ENCODE measurements at places on chromosomes 1 and 21. TPM values are rescaled to one million over a fixed set of nuclear protein-coding genes. Genes with fewer than 3 reads are reported as not detected.

Gene WLS
- 92.3 TPM for polyA plus RNA-seq

Gene NTNG1
- 7.7 TPM for polyA plus RNA-seq

Gene CD52
- 13.2 TPM for polyA plus RNA-seq

Gene PLA2G2D
- not detected for polyA plus RNA-seq

Gene LPAR3
- polyA plus RNA-seq, result not detected

Gene TMPRSS15
- 0.09 TPM for polyA plus RNA-seq

Gene CCDC24
- 35.6 TPM for polyA plus RNA-seq

Gene PTGS2
- 1.5 TPM for polyA plus RNA-seq

Gene MDM4
- polyA plus RNA-seq, result 6.3 TPM

Gene OR2T35
- polyA plus RNA-seq, result not detected

Gene SPRR2G
- not detected for polyA plus RNA-seq

Gene ARHGAP29
- polyA plus RNA-seq, result 15.9 TPM

DNA sequence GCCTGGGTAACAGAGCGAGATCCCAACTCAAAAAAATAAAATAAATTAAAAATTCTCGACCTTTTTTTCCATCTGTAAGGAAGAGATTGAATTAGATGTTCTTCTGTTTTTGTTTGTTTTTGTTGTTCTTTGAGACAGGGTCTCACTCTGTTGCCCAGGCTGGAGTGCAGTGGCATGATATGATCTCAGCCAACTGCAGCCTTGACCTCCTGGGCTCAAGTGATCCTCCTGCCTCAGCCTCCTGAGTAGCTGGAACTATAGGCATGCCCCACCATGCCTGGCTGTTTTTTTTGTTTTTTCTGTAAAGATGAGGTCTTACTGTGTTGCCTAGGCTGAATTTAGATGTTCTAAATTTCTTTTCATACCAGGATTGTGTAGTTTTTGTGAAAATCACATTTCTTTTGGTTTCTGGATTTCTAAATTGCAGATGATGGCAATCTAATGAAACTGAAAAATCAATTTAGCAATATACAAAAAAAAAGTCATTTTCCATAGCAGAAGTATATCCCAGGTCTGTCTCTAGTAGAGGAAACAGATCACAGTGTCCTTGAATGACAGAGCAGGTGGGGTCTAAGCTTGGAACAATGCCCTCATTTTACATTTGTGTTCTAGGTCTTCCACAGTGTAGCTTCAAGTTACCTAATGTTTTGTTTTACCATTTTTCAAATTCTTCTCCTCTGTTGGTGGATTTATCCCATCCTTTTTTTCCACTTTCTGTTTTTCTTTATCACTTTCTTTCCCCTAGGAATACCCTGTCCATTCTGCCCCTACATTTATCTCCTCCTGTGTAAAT is 20.3 kb downstream of the ZYG11A start:
- H3K27ac ChIP-seq, result no peak overlapping the region
- no peak for DNase-seq
- no peaks in the 10 kb centered on the region for H3K27me3 ChIP-seq
- no peaks in the 10 kb centered on the region for H3K4me1 ChIP-seq
- no peaks in the 10 kb centered on the region for H3K36me3 ChIP-seq
- H3K4me3 ChIP-seq, result no peak overlapping the region

DNA sequence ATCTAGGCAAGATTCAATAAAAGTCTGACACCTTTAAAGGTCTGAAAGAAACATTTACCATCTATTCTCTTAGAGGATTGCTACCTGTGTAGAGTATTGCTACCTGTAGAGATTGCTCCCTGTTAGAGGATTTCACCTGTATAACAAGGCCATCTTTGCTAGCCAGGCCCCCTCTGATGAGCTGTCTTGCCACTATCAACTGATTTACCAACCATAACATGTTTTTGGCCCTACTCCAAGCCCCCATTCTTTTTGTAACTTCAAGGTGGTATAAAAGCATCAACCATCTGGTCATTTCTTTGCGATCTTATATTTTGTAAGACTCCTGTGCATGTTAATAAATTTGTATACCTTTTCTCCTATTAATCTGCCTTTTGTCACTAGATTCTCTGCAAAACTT is 424.7 kb upstream of the CAMK1G start:
- DNase-seq, result no peak
- H3K4me1 ChIP-seq, result no peaks in the 10 kb centered on the region
- H3K27ac ChIP-seq, result no peak overlapping the region

DNA sequence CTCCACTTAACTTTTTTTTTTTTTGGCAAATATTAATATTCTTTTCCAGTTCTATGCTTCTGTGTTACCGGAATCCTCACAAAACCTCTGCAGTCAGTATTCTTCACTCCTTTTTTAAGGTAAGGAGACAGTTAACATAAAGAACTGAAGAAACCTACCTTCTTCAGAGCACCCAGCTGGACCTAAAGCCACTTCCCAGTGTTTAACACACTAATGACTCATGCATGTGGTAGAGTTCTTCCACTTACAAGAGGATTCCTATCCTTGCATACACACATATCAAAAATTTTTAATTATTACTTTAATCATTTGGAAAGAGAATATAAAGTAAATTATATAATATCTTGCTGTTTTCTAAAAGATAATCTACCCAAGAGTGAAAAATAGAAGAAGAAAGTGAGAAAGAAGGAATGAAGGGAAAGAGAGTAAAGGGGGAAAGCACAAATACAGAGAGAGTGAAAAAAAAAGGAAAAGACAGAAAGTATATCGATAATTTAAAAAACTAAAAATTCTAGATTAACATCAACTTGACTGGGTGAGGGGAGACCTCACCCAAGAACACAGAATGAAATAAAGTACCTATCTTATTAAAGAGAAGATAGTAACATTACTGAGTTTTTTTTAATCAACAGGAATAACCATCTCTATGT is 54.9 kb downstream of the ENAH start:
- no peaks in the 10 kb centered on the region for H3K27me3 ChIP-seq

DNA sequence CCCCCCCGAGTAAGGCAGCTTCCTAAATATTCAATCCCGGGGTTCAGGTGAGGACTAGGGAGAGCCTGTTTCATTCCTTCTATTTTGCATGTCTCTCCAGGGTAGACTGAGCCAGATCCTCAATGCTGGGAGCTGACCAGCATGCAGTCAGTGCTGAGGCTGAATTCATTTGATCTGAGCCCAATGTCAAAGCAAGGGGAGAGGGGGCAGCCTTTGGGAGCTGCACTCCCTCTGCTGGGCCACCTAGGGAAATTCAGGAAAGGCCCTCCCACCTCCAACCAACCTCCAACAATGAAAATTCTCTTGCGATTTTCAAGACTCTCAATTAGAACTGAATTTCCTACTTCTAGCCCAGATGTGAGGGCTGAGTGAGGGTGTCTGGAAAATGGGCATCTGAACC is 371.2 kb downstream of the NPHP4 start:
- no peaks in the 10 kb centered on the region for H3K4me1 ChIP-seq
- no peaks in the 10 kb centered on the region for H3K36me3 ChIP-seq
- H3K27ac ChIP-seq, result no peak overlapping the region
- no peak overlapping the region for H3K4me3 ChIP-seq
- DNase-seq, result peak; percentile 82

DNA sequence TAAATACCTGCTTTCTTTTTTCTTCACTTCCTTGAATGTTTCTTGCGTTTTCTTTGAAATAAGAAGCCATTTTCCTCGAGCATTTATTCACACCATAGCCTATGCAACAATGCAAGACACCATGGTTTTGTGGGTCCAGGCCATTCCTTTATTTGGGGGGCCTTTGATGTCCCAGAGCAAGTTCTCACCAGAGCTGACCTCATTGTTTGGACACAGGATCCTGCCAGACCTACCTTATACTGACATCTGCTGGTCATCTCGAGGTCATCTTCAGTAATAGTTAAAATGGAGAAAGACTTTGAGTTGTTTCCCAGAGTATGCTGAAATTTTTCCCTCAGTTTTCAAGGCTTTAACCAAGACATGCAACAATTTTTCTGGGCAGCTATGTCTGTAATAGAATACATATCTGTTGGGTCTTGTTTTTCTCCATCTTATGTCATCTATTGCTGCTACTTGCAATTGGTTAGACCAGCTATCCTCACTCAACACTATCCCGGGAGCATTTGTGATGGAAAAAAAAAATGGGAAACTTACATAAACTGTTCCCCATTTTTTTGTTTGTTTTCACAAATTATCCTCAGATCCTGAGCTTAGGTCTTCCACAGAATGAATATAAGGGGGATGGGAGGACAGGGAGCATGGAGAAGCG is 34.0 kb upstream of the BACE2 start:
- H3K27ac ChIP-seq, result no peak overlapping the region
- DNase-seq, result no peak
- no peak overlapping the region for H3K4me3 ChIP-seq
- H3K36me3 ChIP-seq, result no peaks in the 10 kb centered on the region
- H3K4me1 ChIP-seq, result no peaks in the 10 kb centered on the region

DNA sequence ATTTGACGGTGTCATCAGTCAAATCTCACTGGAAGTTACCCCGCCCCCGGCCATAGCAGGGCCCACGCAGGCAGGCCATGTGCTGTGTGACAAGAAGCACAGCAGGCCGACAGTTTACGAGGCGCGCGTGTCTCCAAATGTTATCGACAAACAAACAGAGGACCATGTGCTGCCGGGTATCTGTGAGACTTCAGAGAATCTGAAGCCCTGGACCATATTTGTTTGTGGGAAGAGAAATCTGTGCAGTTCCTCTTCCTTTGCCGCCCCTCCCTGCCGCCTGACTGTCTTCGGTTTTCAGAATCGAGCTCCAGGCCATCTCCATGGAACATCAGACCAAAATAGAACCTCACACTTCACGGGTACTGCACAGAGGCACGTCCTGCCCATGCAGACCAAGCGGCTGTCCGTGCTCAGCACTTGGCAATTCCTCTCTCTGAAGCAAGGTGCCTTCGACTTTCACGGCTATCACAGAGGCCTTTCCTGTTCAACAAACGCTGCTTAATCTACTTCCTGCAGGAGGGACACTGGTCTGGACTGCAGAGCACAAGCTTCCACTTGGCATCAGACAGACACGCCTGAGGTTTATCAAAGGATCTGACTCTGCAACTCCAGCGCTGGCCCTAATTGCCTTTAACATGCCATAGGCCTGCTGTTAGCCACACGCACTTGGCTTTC is 135.7 kb upstream of the KRTAP19-8 start:
- H3K27me3 ChIP-seq, result no peaks in the 10 kb centered on the region
- peaks cover 8% of the 10 kb centered on the region for H3K4me1 ChIP-seq
- H3K4me3 ChIP-seq, result no peak overlapping the region
- no peak for DNase-seq

- no peaks in the 10 kb centered on the region for H3K4me1 ChIP-seq
- no peaks in the 10 kb centered on the region for H3K27me3 ChIP-seq
- no peak overlapping the region for H3K4me3 ChIP-seq
- H3K36me3 ChIP-seq, result no peaks in the 10 kb centered on the region
Measured at GRCh38 chr1:199545780-199546179, 481.7 kb upstream of the NR5A2 start.

DNA sequence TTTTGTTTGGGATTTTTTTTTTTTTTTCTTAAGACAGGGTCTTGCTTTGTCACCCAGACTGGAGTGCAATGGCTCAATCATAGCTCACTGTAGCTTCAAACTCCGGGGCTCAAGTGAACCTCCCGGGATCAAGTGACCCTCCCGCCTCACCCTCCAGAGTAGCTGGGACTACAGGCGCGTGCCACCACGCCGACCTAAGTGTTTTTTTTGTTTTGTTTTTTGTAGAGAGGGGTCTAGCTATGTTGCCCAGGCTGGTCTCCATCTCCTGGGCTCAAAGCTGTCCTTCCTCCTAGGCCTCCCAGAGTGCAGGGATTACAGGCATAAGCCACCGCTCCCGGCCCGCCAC is 776 bp downstream of the HLCS start:
- H3K27ac ChIP-seq, result peak overlapping the region; percentile 37
- peak overlapping the region; percentile 32 for H3K4me3 ChIP-seq
- H3K4me1 ChIP-seq, result peaks cover 2% of the 10 kb centered on the region
- DNase-seq, result no peak
- no peaks in the 10 kb centered on the region for H3K27me3 ChIP-seq

- DNase-seq, result no peak
- no peaks in the 10 kb centered on the region for H3K36me3 ChIP-seq
- peak overlapping the region; percentile 91 for H3K4me3 ChIP-seq
- peak overlapping the region; percentile 99 for H3K27ac ChIP-seq
Measured at GRCh38 chr1:153534925-153535241, 908 bp downstream of the S100A6 start.

DNA sequence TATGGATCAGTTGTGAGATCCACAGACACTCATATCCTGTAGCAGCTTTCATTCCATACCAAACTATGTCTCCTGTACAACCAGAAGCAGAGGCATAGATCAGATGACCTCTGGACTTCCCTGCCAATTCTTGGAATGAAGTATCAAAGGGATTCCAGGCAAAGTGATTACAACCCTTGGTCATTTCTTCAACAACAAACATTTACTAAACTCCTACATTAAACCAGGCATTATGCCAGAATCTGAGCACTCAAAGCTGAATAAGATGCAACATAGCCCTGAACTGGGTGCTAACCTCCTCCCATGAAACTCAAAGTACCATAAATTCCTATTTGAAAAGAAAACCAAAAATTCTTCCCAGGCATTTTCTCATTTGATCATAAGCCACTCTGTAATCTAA is 121.2 kb upstream of the SGIP1 start:
- no peaks in the 10 kb centered on the region for H3K27me3 ChIP-seq
- no peak for DNase-seq
- H3K27ac ChIP-seq, result no peak overlapping the region

- H3K27ac ChIP-seq, result no peak overlapping the region
- H3K36me3 ChIP-seq, result peaks cover 2% of the 10 kb centered on the region
- no peaks in the 10 kb centered on the region for H3K27me3 ChIP-seq
- no peak overlapping the region for H3K4me3 ChIP-seq
- no peaks in the 10 kb centered on the region for H3K4me1 ChIP-seq
- peak; percentile 54 for DNase-seq
Measured at GRCh38 chr1:28456078-28456477, 49.8 kb upstream of the RCC1 start.

GRCh38 chr1:115301438-115302020 is 36.5 kb downstream of the NGF start:
- no peaks in the 10 kb centered on the region for H3K4me1 ChIP-seq
- H3K4me3 ChIP-seq, result no peak overlapping the region
- no peaks in the 10 kb centered on the region for H3K36me3 ChIP-seq
- no peak overlapping the region for H3K27ac ChIP-seq
- no peaks in the 10 kb centered on the region for H3K27me3 ChIP-seq
- DNase-seq, result no peak

DNA sequence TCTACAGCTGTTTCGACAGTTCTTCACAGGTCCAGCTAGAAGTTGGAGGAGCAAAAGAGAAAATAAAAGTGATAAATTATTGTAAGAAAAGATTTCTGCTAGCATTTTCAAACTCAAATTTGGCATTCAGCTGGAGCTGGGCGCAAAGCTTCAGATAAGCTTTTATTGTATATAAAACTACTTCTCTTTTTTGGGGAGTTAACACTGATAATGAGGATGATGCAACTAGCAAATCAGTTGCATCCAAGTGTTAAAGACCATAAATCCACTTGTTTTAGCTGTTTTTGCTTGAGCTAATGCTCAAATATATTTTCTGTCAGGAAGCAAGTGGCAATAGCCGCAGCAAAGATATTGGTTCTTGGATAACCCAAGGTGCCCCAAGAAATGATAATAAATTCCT is 127.1 kb upstream of the PKN2 start:
- no peak overlapping the region for H3K27ac ChIP-seq
- no peak for DNase-seq
- no peaks in the 10 kb centered on the region for H3K36me3 ChIP-seq
- H3K4me1 ChIP-seq, result no peaks in the 10 kb centered on the region
- H3K4me3 ChIP-seq, result no peak overlapping the region
- H3K27me3 ChIP-seq, result no peaks in the 10 kb centered on the region
